ENCODE measurements at places on chromosomes 7 and 10.

- no peak for DNase-seq
Observed at GRCh38 chr7:151420144-151420543, 10.3 kb upstream of the WDR86 start.

GRCh38 chr10:3468919-3469638, 296.5 kb upstream of the PITRM1 start:
- DNase-seq: peak; percentile 58

DNA sequence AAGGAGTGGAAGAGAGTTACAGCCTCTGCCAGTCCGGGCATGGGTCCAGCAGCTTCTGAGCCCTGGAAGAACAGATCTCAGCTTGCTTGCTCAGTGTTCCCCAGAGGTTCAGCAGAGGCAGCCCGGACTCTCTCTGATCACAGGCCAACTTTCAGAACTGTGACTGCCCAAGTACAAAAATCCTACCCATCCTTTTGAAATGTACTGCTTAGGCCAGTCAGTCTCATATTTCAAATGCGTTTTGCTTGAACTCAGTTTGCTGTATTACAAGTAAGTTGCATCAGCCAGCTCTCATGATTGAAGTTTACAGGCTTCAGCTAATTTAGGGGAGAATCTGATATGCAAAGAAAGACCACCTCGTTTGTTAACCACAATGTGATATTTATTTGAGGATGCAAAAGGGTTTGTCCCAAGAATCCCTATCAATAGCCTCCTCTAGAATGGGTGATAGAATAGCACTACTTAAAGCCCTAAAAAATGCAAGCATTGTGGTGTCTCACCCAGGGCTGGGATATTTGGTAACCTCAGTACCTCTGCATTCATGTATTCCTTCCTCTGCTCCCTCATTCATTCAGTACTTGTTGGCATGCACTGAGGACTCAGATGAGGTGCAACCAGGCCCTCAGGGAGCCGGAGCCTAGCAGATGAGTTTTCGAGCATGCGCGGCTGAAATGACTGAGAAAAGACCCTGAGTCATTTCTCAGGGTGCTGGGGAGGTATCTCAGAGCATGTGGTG, 7.0 kb downstream of the AIMP2 start:
- no peak for DNase-seq

DNA sequence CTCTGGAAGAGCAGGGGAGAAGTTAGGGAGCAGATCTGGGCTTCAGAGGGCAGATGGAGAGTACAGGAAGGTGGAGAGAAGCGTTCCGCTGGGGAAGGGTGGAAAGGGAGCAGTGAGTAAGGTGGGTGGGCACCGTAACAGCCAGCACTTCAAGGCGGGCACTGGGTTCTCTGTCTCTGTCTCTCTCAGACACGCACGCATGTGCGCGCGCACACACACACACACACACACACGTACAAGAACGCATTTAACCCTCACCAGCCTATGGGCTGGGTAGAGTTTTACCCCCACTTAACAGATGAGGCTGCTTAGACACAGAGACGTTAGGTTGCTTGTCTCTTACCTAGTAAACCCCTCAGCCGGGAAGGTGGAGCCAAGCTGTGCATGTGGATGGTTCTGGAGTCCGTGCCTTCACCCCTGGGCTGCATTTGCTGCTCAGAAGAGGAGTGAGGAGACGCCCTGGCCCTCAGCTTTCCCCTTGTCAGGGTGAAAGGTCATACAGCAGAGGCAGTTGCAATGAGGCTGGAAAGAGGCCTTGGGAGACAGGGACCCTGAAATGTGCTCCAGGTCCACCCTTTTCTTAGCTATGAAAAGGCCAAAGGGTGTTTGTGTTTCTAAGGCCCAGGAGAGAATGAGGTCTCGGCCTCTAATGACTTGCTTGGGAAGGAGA, 16.0 kb downstream of the ADCYAP1R1 start:
- no peak for DNase-seq

- no peak for DNase-seq
Observed at GRCh38 chr10:641149-642010, 48.1 kb downstream of the DIP2C start.

- DNase-seq: no peak
Observed at GRCh38 chr10:78335371-78335690, 301.7 kb downstream of the RPS24 start.

GRCh38 chr7:46752881-46753366, 829.0 kb downstream of the TNS3 start:
- no peak for DNase-seq

DNA sequence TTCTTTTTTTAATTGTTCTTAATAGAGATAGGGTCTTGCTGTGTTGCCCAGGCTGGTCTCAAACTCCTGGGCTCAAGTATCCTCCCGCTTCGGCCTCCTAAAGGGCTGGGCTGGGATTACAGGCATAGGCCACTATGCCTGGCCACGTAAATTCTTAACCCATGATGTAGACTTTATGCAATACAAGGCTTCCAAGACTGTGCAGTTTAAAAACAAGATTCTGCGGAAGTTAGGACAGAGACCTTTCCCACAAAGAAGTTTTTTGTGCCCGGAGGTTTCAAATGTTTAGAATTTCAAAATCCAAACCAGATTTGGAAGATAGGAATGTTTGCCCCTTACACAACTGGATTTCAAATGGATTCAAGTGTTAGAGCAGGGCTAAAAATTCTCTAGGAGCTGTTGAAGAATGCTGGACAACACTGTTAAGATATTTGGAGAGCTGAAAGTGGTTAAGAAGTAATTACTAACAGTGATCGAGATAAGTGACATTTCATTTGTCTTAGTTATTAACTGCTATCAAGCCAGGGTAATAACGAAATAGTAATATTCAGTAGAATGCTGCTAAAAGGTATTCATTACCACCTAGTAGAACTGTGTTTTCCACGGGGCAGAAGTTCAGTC, 7.4 kb downstream of the APBB1IP start:
- no peak for DNase-seq
